ENCODE measurements at places on chromosomes 4 and X. TPM values are rescaled to one million over a fixed set of nuclear protein-coding genes. Genes with fewer than 3 reads are reported as not detected.

The UCP1 gene
- total RNA-seq = not detected

The CXCR3 gene
- total RNA-seq = 0.22 TPM

The TRIM60 gene
- not detected for total RNA-seq

The FAM199X gene
- 9.0 TPM for total RNA-seq

The SCD5 gene
- 4.9 TPM for total RNA-seq

The TMPRSS11B gene
- total RNA-seq = not detected

The RBMXL3 gene
- total RNA-seq = not detected

The BGN gene
- total RNA-seq = 35.3 TPM

The CLIC2 gene
- total RNA-seq = 10.7 TPM

- no peak for DNase-seq
Measured at GRCh38 chr4:121016611-121017010, 55.7 kb downstream of the NDNF start.

DNA sequence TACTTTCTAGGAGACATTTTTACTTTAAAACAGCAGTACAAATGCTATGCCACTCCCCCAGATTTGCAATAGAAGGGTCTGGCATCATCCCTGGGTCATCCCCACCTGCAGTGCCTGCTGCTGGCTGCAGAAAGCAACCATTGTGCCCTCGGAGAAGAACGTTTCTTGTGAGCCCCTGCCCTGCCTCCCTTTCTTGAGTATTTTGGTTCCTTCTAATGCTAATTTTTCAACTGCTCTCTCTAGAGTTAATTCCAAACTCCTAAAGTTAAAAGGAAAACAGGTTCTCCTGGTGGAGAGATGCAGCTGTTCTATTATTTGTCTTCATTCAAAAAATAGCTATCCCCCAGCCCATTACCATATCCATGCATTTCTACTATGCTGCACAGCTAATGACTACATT is 107.1 kb downstream of the IDS start:
- no peak for DNase-seq

- DNase-seq = no peak
Measured at GRCh38 chr4:37717576-37717975, 31.4 kb upstream of the RELL1 start.

GRCh38 chr4:188299161-188299560 is 159.9 kb downstream of the TRIML1 start:
- no peak for DNase-seq

- DNase-seq = no peak
Measured at GRCh38 chrX:50769389-50770063, 44.5 kb downstream of the SHROOM4 start.

DNA sequence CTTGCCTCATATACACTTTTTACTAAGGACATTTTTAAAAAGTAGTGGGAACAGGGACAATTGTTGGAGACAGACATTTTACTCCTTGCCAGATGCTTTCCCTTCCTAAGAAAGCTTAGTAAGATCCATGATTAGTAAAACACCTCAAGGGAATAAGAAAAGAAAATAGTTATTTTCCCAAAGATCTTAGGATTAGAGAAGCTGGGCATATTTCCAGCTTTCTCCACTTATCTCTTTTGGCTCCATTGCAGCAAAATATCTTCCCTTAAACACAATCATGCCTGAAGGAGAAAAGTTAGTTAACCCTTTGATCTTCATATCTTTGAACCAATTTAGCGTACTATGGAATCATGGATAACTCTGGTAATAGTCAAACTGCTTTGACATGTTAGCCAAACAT is 257.9 kb downstream of the PCDH18 start:
- DNase-seq = no peak

GRCh38 chr4:52950226-52950625 is 88.1 kb downstream of the RASL11B start:
- no peak for DNase-seq

DNA sequence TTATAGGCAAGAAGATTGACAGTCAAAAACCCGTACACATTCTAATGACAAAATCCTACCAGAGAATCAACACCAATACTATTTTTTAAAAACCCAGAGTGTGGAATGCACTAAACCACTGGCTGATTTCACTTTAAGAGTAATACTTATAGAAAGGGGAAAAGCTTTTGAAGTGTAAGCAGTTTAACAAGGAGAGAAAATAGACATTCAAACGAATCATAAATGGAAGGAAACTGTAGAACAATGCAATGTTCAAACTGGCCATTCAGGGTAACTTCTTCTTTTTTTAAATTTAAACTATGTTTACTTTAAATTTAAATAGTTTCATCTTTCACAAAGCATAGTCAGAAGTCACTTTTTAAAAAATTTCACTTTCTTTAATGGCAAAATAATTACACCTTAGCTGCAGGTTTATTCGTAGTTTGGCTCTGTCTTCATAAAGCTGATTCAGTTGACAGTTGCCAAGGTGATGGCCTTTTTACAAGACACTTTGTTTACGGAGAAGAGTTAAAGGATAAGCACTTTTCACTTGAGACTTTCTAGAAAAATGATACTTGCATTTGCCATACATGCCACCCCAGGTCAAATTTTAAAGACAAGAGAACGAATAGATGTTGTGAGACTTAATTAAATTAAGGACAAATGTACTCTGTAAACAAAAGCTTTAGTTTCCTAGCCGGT is 82.4 kb upstream of the KLF3 start:
- no peak for DNase-seq

GRCh38 chr4:2497324-2497723 is 28.4 kb downstream of the RNF4 start:
- DNase-seq = no peak

GRCh38 chr4:87105101-87105845 is 115.1 kb downstream of the KLHL8 start:
- DNase-seq = no peak

- no peak for DNase-seq
Measured at GRCh38 chrX:140505421-140506337, 810 bp upstream of the SOX3 start.

DNA sequence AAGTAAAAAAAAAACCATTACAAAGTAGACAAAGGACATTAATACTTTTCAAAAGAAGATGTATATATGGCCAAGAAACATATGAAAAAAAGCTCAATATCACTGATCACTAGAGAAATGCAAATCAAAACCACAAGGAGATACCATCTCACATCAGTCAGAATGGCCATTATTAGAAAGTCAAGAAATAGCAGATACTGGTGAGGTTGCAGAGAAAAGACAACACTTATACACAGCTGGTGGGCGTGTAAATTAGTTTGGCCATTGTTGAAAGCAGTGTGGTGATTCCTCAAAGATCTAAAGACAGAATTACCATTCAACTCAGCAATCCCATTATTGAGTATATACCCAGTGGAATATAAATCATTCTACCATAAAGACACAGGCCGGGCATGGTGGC is 39.3 kb downstream of the TASL start:
- no peak for DNase-seq

DNA sequence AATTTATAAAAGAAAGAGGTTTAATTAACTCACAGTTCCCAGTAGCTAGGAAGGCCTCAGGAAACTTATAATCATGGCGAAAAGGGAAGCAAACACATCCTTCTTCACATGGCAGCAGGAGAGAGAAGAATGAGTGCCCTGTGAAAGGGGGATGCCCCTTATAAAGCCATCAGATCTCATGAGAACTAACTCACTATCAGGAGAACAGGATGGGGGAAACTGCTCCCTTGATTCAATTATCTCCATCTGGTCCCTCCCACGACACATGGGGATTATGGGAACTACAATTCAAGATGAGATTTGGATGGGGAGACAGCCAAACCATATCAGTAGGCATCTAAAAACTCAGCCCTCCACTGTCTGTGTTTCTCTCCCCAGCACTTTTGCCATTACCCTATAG is 22.4 kb downstream of the ANK2 start:
- DNase-seq = no peak

- no peak for DNase-seq
Measured at GRCh38 chr4:115149106-115149505, 35.7 kb upstream of the NDST4 start.

- DNase-seq = no peak
Measured at GRCh38 chrX:140762061-140762460, 52.5 kb downstream of the LINC00632 start.

GRCh38 chrX:74493806-74494205 is 72.5 kb downstream of the SLC16A2 start:
- DNase-seq = no peak
